ENCODE measurements at places on chromosomes 1 and 21.

GRCh38 chr1:173682184-173682583, 12.5 kb upstream of the ANKRD45 start:
- DNase-seq: no peak

GRCh38 chr1:92910081-92910480, 51.2 kb downstream of the DIPK1A start:
- no peak for DNase-seq

DNA sequence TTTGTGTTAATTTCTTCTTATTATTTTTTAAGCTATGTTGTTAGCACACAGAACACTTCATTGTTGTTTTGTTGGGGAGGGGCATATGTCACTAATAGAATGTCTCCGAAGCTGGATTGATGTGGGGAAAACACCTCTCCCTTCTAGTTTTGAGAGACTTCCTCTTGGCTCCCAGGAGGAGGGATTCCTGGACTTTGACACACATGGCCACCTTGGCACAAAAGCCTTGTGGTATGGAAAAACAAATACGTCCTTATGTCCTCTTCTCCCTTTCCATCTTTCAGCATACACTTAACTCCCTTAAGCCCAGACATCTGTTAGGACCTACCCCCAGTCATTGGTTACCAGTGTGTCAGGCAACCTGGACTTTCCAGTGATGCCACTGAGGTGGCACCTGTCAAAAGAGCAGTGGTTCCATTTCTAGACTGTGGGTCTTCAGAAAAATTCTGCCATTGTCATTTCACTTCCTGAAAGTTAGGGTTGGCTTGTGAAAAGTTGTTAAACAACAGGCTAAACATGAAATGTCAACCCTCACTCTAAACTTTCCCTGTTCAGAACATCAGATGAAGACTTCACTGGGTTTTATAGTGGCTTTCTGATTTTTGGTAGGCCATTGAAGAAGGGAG, 12.5 kb upstream of the ABCB10 start:
- no peak for DNase-seq

- no peak for DNase-seq
Observed at GRCh38 chr1:234827181-234827580, 217.2 kb upstream of the IRF2BP2 start.

GRCh38 chr1:115129071-115129640, 39.9 kb upstream of the TSPAN2 start:
- no peak for DNase-seq
